ENCODE measurements at places on chromosomes 5 and 9.

DNA sequence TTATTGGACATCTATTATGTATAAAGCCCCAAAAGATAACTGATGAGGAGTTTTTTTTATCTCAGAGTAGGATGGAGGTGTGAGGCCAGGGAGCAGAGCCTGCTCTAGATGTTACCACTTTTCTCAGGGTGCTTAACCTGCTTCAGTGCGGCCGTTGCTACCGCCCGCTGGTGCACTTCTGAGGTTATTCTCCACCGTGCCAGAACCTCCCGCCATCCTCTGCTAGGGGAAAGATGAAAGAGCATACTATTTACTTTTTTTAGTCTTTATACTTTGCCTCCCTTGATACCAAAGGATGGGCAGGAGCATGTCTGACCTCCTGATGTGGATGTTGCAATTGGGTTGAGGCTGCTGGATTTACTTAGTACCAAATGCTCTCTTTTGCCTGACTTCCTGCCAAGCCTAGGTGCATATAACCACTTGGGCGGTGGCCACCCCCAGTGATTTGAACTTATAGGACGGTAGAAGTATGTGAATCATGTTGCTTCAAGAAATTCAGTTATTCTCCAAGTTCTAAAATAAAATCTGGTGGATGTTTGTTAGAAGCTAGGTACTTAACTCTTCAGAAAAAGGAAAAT lies 71.1 kb upstream of the HSPB3 start:
- DNase-seq: no peak

DNA sequence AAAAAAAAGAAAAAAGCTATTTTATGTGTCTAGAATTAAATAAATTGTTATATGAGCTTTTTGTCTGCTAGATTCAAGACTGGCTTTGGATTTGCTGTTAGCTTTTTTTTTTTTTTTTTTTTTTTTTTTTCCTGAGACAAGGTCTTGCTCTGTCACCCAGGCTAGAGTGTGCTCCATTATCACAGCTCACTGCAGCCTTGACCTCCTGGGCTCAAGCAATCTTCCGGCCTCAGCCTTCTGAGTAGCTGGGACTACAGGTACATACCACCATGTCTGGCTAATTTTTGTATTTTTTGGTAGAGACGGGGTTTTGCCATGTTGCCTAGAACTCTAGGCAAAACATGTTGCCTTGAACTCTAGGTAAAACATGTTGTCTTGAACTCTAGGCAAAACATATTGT lies 16.7 kb downstream of the GPBP1 start:
- DNase-seq: no peak

DNA sequence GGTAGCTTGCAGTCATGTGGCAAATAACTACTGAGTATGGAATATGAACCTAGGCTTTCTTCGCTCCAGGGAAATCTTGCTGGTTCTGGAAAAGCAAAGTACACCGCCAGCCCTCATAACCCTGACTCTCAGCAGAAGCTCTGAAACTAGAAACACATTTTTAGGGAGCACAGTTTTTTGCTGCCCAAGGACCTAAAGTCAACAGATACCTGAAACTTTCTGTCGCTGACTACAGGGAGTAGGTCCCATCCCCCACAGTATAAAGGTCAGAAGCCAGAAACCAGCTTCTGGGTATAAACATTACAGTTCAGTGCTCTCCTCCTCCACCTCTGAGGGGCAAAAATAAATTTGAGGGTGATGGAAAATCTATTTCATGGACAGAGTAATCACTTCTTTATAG lies 3.0 kb downstream of the ATOX1 start:
- DNase-seq: no peak

- DNase-seq: peak; percentile 42
Measured at GRCh38 chr5:178114325-178115135, 1.2 kb downstream of the N4BP3 start.

- DNase-seq: no peak
Measured at GRCh38 chr5:68949256-68949655, 144.6 kb upstream of the SLC30A5 start.

- no peak for DNase-seq
Measured at GRCh38 chr5:96439477-96440184, 6.6 kb upstream of the PCSK1 start.

GRCh38 chr5:142422429-142422828 lies 97.6 kb upstream of the SPRY4 start:
- DNase-seq: no peak

DNA sequence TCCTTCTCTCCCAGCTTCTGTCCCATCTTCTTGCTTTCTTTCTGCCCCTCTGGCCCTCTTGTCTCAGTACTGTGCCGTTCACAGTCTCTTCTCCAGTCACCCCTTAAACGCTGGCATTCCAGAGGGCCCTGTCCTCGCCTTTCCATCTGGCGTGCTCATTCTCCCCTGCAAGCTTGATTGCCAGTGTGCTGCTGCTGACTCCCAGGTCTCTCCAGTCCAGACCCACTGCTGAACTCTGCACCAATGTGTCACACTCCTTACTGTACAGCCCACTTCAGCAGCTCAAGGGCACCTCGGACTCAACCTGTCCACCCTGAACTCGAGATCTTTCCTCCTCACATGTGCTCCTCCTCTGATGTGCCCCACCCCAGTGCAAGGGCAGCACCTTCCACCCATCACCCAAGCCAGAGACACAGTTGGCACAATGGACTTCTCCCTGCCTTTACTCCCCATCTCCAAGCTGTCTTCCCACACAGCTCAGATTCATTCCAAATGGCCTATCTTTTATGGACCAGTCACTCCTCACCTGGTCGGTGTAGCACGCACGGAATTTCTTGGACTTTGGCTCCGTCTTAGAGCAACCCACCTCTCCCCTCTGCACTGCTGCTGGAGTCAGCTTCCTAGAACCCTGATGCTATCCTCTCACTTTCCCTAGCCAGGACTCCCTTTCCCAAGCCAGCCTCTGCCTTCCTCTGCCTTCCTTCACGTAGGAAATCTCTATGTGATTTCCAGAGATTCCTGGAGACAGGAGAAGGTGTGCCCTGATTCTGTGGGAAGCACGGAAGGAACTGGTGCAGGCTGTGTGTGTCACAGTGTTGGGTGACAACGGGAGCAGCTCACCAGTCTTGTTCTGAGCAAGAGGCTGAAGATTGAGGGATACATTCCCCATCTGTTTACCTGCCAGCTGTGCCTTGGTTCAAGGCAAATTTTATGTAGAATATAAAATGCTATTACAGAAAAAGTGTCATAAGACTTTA lies 26.0 kb upstream of the SLC2A8 start:
- no peak for DNase-seq

- DNase-seq: no peak
Measured at GRCh38 chr5:81363093-81363871, 30.7 kb downstream of the ACOT12 start.

- DNase-seq: no peak
Measured at GRCh38 chr5:78612227-78613150, 36.1 kb downstream of the LHFPL2 start.

GRCh38 chr5:92662741-92663140 lies 918.3 kb downstream of the NR2F1-AS1 start:
- DNase-seq: no peak

DNA sequence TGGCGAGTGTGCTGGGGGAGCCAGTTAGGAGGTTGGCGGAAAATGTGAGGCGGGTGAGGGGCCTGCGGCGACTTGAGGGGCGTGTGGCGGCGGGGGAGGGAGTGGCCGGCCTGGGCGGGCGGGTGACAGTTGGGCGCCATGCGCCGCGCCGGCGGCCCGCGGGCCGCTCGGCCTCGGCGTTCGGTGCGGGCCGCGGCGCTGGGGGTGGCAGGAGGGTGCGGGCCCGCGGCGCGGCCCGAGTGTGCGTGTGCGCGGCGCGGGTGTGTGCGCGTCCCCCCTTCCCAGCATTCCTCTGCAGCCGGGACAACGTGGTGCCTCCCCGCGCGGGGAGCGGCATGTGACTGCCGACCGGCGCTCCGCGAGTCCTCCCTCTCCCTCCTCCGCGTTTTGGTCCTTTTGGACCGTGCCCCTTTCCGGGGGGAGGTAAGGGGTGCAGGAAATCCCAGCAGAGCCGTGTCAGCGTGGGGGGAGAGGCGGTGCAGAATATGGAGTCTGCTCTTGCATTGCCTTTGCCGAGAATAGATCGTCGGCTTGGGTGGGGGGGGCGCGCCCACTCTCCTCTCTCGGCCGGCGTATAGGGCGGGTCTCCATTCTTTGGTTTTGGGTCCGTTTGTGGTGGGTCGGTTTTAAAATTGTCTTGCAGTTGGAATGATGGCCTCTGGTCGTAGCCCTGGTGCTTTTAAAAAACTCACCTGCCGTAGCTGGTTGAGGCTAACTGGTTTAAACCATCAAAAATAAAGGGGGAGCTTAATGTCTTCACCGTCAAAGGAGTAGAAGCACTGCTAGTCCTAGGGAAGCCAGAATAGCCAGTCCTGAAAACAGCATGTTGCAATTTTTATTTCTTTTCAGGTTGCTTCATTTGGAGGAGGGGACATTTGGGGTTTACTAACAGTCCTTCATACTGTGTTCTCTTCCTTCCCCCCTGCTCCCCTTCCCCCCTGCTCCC lies 2.0 kb downstream of the LARP1 start:
- peak; percentile 63 for DNase-seq

- no peak for DNase-seq
Measured at GRCh38 chr9:114207034-114207810, 51.9 kb downstream of the COL27A1 start.

GRCh38 chr5:19886123-19886917 lies 101.7 kb downstream of the CDH18 start:
- DNase-seq: no peak

- peak; percentile 29 for DNase-seq
Measured at GRCh38 chr9:5557606-5558587, 47.6 kb downstream of the PDCD1LG2 start.

DNA sequence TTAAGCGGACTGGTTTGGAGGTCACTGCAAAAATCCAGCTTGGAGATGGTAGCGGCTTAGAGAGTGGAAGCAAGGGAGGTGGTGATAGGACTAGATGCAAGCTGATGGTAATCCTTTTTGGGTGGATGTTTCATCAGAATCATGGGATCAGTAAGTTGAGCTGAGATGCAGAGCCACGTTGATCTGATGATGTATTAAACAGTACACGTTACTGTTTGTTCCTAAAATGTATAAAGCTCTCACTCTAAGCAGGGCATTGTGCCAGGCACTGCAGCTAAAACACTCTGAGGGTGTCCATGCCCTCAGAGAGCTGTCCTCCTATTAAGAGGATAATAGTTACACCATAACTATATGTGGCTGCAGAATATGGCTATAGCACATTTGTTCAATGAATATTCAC lies 93.1 kb downstream of the JAKMIP2 start:
- no peak for DNase-seq

DNA sequence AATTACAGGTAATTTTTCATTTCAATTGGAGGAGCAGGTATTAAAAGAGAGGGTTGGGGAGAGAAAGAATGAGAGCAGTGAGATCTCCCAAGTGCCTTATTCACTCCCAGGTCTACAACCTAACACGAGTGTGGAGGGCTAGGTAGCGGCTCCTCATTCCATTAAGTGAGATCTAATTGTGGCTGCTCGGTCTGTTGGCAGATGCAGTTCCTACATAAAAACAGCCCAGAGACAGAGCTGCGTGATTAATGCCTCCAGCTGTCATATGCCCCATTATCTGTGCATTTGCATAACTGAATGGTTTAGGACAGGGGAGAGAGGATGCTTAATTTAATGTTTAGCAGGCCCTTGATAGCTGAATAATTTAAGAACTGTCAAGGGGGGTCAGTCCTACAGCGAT lies 100.5 kb downstream of the PSAT1 start:
- DNase-seq: no peak

GRCh38 chr9:34233672-34234071 lies 54.8 kb downstream of the UBAP1 start:
- DNase-seq: no peak

GRCh38 chr9:36162211-36162738 lies 6.9 kb upstream of the CCIN start:
- DNase-seq: no peak

DNA sequence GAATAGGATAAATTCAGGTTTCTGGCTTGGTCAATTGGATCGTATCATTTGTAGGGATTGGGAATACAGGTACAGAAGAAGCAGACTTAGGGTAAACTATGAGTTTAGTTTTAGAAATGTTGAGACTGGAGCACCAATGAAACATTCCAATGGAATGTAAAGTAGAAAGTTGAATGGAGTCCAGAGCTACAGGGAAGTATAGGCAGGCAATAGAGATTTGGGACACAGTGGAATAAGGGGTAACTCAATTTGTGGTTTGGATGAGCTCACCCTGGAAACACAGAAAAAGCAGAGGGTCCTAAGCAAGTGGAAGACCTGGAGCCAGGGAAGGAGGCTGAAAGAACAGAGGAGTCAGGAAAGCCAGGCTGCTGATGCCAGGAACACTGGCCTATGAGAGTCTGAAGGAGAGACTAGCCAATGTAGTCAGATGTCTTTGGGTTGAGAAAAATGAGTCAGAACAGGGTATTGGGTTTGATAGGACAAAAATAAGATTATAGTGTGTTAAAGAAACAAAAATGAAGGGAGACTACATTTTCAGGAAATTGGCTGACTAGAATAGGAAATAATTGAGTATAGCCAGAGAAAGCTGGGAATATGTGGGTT lies 72.8 kb downstream of the STARD4 start:
- DNase-seq: no peak

- DNase-seq: no peak
Measured at GRCh38 chr5:74282490-74282889, 358.0 kb downstream of the ENC1 start.

GRCh38 chr9:72462340-72462739 lies 59.1 kb upstream of the TMC1 start:
- DNase-seq: no peak

DNA sequence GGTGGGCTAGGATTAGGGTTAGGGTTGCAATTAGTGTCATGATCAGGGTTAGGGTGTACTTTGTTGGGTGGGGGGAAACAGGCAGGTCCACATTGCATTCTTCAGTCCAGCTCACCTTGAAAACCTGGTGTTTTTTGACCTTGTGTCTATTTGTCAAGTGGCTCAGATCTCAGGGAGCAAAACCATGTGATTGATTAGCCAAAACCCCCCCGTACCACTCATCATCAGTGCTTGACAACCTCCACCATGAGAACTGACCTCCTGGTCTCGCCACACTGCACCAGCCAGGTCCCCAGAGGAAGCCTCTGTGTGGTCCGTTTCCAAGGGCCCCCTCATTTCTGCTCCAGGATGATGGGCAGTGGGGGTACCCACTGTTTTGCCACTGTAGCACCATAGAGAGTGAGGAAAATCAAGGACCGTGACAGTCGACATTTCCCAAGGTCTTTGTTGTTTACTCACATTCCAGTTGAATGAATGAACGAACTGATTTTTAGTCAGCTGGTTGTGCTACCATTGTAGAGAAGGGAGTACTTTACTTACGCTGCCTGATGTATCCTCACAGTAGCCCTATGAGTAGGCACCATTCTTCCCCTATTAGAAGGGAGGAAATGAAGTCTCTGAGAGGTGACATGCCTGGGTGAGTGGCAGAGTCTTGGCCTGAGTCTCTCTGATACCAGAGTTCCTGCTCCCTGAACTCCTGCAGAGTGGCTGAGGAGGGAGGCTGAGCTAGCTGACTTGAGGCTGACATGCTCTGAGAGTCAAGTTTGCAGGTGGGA lies 84.8 kb downstream of the RAD23B start:
- DNase-seq: no peak

- no peak for DNase-seq
Measured at GRCh38 chr5:53642061-53642460, 81.6 kb downstream of the NDUFS4 start.

DNA sequence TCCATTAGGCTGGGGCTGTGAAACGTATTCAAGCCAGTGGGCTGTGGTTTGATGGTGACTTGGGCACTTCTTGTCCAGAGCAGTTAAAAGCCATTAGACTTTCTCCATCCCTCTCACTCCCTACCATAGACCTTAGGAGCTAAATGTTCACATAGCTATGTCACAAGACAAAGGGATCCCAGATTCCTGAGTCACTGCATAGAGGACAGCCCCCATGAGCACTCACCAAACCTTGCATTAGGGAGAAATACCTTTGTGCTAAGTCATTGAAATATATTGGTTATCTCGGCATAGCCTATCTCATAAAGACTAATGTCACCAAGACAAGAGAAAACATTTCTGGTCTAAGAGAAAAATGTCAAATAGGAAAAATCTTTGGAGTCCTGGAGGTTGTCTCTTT lies 104.3 kb downstream of the TRPM6 start:
- DNase-seq: no peak

All from stimulated activated CD4-positive, alpha-beta T cell treated with anti-CD3 and anti-CD28 coated beads, Interleukin-2, amount 100 ng/mL, for 24 hours (primary cell).